ENCODE measurements at places on chromosomes 12 and 14. TPM values are rescaled to one million over a fixed set of nuclear protein-coding genes. Genes with fewer than 3 reads are reported as not detected.

- DNase-seq, result no peak
These were observed 43.5 kb downstream of the MIPOL1 start for GRCh38 chr14:37241198-37241597.

- no peak for DNase-seq
These were observed 65.2 kb downstream of the PAPOLA start for GRCh38 chr14:96567289-96567899.

The KCNA5 gene
- 2.0 TPM for polyA plus RNA-seq

DNA sequence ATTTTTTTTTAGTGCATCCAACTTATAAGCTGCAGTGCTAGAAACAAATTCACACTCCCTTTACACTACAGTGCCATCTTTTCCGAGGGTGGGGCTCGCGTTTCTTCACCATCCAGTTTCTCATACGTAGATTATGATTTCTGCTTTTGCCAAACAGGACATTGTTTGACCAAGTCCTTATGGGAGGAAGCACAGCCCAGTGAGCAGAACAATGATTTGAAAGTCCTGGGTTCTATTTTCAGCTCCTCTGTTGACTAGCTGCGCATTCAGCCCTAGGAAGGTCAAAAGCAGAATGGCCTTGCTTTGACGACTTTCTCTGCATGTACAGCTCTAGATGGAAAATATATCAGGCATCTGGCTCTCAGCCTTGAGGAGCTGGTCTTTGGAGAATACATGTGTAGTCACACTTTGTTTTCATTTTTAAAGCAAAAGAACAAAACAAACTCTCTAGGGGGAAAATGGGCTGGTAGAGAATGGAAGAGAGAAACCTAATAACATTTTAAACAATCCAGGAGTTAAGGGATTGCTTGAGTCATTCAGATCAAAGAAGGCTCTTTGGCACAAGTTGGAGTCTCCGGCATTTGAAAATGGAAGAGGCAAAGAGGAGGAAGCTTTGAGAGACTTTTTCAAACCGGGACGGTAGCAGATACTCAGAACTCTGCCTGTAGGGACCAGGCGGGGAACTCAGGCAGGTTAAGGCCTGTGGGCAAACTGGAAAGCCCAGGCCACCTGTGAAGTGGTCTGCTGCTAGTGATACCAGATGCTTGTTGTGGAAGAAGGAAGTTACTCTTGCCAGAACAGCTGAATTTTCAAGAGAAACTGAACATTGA, 257.3 kb upstream of the PLEKHG7 start:
- no peak for DNase-seq

DNA sequence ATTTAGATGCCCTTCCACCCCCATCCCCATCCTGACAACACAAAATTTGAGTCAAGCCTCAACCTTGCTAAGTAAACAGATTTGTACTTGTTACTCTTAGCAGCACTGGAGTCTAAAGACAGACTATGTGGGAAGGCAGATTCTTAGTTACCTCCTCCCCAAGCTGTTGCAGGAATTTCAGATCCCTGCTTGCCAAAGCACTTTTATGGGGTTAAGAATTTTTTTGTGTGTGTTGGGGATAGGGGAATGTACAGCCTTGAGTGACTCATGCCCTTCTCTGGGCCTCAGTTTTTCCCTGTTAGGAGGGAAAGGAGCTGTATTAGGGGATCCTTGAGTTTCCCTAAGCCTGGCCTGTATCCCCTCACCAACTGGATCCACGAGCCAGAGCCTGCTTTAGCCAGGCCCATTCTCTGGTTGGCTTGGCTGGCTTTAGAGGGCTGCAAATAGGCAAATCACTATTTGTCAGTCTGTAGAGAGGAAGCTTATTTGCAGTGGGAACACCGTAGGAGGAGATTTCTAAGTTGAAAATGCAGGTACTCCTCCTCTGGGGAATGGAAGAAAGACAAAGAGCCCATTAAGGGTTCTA, 27.7 kb upstream of the RNU6-8 start:
- no peak for DNase-seq

GRCh38 chr14:52840877-52841276, 49.5 kb upstream of the GNPNAT1 start:
- DNase-seq, result no peak

The VWF gene
- 12.1 TPM for polyA plus RNA-seq

GRCh38 chr12:123223241-123223668, 9.7 kb downstream of the MPHOSPH9 start:
- no peak for DNase-seq

The SLC39A2 gene
- 2.1 TPM for polyA plus RNA-seq

DNA sequence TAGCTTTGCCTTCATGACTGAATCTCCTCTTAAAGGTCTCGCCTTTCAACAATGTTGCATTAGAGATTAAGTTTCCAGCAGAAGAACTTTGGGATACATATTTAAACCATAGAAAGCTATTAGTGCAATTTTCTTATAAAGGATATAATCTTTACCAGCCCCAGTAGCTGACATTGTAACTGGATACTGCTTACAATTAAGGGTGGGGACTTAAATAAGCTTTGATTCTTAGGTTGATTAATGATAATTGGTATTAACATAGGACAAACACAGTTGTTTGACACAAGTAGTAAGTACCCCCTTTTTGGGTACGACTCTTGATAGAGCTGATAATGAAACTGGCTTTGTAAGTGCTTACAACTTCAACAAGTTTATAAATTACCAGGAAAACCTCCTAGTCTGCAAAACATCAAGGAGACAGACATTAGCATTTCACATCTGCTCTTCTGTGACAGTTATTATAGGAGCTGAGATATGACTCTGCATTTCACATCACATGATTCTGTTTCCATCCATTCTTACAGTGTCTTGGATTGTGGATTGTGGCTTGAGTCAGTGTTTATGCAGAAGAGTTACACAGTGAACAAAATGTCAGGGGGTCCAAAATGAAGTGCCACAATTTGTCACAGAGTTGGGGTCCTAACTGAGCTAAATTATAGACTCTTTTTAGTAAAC, 249.1 kb upstream of the E2F7 start:
- DNase-seq, result no peak

The APOF gene
- 0.20 TPM for polyA plus RNA-seq

DNA sequence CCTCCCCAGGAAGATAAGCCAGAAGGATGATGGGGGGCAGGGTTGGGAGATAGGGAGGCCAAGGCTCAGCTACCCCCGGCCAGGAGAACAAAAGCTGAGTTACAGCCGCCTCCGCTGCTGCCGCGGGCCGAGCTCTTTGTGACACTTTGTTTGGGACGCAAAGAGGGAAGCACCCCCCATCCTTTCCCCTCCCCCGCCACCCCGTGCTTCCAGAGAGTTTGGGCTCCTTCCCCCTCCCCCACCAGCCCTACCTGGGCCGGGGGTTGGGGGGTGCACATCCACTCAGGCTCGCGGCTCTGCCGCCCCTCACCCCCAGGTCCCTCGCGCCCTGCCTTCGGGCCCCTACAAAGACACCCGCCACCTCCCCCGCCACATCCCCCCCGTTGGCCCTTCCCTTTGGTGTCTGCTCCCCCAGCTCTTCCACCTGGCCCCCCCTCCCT, 799 bp downstream of the ZNF219 start:
- DNase-seq, result no peak

DNA sequence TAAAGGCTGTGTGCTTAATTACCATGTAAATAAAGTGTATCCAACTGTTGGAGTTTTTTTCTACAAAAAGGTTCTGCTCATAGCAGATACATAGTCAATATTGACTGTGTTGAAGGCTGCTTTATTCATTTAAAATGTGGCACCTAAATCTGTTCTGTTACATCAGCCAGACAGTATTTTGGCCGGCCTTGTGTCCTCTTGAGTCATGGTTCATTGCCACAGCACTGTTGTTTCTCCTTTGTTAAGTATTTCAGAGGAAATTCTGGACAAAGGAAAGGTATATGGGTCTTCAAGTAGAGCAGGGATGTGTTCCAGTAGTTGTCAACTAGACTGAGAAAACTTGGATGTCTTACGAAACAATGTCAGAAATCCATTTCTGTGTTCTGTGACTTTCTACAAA, 95.5 kb downstream of the SLC38A6 start:
- DNase-seq, result no peak

- no peak for DNase-seq
These were observed 56.5 kb downstream of the SLC38A1 start for GRCh38 chr12:46212108-46212982.

DNA sequence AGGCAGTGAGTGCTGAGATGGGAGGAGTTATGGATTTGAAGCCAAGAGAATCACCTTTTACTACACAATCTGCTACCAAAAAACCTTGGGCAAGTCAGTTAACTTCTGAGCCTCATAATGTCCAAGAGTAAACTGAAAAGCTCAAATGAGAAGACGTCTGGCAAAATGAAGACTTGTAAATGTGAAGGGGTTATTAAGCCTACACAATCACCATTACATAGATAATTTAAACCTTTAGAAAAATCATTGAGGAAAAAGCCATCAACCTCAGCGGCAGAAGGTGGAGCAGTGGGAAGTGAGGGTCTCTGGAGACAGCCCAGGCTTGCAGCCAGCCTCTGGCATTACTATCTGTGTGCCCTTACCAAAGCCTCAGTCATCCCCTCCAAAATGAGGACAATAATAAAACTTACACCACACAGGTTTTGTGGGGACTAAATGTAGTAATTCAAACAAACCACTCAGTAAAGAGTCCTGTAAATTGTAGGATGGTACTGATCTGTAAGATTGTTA, 50.5 kb upstream of the CCDC175 start:
- DNase-seq, result no peak

GRCh38 chr12:54526812-54527630, 22.4 kb upstream of the PDE1B start:
- peak; percentile 43 for DNase-seq

DNA sequence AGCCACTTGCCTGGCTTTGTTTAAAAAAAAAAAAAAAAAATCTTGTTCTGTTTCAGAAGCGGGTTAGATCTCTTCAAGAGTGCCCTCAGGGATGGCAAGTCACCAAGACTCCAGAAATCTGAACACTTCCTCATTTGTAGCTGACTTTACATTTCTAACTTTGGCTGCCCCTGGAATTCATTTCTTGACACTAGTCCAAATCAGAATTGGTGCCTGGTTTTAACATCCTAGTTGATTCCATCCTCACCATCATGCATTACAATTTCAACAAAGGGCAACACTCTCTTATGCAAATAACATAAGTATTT, 295.5 kb downstream of the RMST start:
- DNase-seq, result no peak

The SLC2A13 gene
- polyA plus RNA-seq, result 13.2 TPM

GRCh38 chr12:92107621-92108131, 38.0 kb downstream of the BTG1 start:
- no peak for DNase-seq

- DNase-seq, result no peak
These were observed 155.0 kb downstream of the NUBPL start for GRCh38 chr14:31716208-31716607.

DNA sequence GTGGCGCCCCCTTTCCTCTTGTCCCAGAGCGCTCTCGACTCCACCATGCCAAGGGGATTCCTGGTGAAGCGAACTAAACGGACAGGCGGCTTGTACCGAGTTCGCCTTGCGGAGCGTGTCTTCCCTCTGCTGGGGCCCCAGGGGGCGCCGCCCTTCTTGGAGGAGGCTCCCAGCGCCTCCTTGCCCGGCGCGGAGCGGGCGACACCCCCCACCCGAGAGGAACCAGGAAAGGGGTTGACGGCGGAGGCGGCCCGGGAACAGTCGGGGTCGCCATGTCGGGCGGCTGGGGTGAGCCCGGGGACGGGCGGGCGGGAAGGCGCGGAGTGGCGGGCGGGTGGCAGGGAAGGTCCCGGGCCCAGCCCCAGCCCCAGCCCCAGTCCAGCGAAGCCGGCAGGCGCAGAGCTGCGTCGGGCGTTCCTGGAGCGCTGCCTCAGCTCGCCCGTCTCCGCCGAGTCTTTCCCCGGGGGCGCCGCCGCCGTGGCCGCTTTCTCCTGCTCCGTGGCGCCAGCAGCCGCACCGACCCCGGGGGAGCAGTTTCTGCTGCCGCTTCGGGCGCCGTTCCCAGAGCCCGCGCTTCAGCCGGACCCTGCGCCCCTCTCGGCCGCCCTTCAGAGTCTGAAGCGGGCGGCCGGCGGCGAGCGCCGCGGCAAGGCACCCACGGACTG, 376 bp downstream of the INSM2 start:
- no peak for DNase-seq

DNA sequence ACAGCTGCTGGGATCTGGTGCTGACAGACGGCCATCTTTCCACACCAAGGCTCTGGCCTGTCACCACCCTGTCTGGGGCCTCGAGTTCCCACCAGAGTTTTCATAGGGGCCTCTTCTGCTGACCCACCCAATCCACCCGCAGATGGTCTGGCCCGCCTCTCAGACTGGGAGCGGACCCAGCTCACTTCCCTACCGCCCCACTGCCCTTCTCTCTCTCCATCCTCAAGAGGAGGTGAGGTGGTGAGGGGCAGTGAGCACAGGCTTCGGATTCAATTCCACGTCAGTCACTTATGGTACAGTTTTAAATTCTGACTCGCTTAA, 12.3 kb upstream of the RPS6KL1 start:
- DNase-seq, result no peak

GRCh38 chr12:66620026-66620425, 58.9 kb downstream of the GRIP1 start:
- DNase-seq, result no peak

DNA sequence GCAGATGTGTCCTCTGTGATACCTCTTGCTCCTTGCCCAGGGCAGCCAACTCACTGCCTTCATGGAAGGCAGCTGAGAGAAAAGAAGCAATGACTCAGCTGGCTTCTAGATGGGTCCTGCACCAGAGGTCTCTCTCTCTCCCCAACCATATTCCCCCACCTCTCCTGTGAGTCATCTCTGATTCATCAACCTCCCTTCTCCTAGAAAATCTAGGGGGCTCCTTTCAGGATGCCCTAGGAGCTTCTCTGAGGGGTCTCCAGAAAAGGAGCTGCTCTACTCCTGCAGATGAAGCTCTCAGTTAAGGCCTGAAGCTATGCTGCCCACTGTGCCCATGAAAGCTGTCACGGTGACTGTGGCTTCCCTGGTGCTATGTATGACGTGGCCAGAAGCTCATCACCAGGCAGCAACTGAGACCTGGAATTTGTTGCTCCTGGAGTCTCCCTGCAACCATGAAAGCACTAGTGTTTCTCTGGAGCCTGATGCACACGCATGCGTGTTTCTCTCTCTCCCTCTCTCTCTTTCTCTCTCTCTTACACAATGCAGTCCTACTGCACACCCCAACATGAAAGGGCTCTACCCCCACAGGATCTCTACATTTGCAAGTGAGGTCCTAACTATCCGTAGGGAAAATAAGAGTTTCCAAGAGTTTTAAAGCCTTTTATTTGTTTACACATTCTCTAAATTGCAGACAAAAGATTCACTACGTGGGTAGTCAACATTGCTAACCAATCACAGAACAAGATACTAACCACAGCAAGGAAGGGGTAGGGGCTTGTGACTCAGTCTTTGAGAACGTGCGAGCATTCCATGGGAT, 285.3 kb downstream of the DPF3 start:
- DNase-seq, result no peak

- DNase-seq, result no peak
These were observed 266.2 kb upstream of the PELI2 start for GRCh38 chr14:55851961-55852360.

The PTPRR gene
- polyA plus RNA-seq, result 0.64 TPM

DNA sequence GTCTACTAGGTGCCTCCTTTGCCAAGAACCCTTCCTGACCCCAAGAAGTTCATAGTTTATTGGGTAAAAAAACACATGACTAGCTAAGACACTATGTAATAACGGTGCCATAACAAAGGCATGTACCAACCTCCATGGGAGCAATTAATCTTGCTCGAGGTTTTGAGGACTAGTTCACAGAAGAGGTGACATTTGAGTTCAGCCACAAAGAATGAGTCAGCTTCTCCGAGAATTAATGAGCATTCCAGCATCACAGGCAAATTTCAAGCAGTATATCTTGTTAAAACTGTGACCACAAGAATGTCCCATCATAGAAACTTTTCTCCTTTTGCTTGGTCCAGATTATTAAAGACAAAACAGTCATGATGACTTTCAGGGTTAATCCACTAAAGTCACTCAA, 113.0 kb upstream of the RAP1B start:
- DNase-seq, result peak; percentile 21

The LTBP2 gene
- 3.2 TPM for polyA plus RNA-seq
